ENCODE measurements at places on chromosomes 2 and 18. TPM values are rescaled to one million over a fixed set of nuclear protein-coding genes. Genes with fewer than 3 reads are reported as not detected.

Gene ASB18
- not detected for polyA plus RNA-seq

DNA sequence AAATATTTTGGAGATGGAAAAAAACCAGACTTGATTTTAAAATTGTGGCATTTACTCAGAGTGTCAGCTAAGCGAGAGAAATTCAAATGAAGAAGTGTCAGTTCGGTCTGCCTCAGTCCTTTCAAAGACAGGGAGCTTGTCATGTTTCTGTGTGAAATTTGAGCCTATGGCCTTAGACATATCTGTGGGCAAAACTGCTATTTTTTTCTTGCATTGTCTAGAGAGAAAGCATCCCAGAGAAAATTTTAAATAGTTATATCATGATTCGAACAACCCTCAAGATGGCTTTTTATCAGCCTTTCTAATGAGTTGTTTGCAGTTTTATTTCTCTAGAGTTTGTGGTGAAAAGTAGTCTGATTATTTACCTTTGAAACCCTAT, 50.2 kb upstream of the KCNE4 start:
- no peak overlapping the region for H3K27ac ChIP-seq
- H3K27me3 ChIP-seq: no peaks in the 10 kb centered on the region
- no peaks in the 10 kb centered on the region for H3K4me1 ChIP-seq
- H3K4me3 ChIP-seq: no peak overlapping the region

DNA sequence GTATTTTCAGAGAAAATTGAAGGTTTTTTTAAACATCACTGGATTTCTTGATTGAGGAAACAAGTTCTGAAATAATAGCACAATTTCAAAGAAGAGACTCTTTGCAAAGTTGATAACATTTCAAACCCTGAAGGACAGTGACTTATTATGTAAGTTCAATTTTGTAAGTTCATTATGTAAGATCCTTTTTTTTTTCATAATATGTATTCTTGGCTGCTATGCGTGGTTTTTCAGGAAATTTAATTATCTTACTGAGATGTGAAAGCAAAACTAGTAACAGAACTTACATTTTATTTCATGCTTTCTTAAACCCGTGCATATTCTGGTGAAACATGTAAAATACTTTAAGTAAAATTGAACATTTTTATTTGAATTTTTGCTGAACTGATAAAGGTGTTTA, 65.4 kb downstream of the RIF1 start:
- no peaks in the 10 kb centered on the region for H3K4me1 ChIP-seq
- H3K27me3 ChIP-seq: no peaks in the 10 kb centered on the region
- DNase-seq: no peak
- H3K36me3 ChIP-seq: peaks cover 16% of the 10 kb centered on the region
- no peak overlapping the region for H3K4me3 ChIP-seq
- no peak overlapping the region for H3K27ac ChIP-seq

DNA sequence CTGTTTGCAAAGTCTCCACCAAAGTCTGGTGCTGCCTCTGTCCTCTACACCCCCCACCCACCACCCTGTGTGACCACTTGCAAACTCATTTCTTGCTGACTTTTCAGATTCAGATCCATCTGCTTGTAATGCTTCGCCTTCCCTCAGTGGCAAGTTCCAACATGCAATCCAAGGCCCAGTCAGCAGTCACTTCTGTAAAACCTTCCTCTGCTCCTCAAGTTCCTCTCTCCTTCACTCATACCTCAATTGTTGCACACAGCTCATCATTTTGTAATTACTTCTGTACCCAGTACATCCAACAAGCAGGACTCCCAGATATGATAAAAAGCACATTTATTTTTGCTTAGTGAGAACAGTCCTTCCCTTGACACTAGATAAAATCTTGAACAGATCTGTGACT, 6.5 kb upstream of the LOXHD1 start:
- no peaks in the 10 kb centered on the region for H3K27me3 ChIP-seq
- H3K36me3 ChIP-seq: no peaks in the 10 kb centered on the region
- no peak overlapping the region for H3K27ac ChIP-seq
- H3K4me3 ChIP-seq: no peak overlapping the region

- no peaks in the 10 kb centered on the region for H3K27me3 ChIP-seq
- no peaks in the 10 kb centered on the region for H3K4me1 ChIP-seq
- H3K36me3 ChIP-seq: no peaks in the 10 kb centered on the region
- no peak for DNase-seq
- no peak within 1 kb of the TSS for H3K4me3 ChIP-seq
- H3K27ac ChIP-seq: no peak within 1 kb of the TSS
Measured at GRCh38 chr2:134838143-134838620, at the start of gene ACMSD. TSS of gene ACMSD (plus strand) at chr2:134838616. CDS start at chr2:134838683, 67 bp downstream.

GRCh38 chr18:44258086-44258485, 422.6 kb upstream of the SETBP1 start:
- no peak overlapping the region for H3K27ac ChIP-seq
- H3K4me1 ChIP-seq: no peaks in the 10 kb centered on the region
- no peaks in the 10 kb centered on the region for H3K27me3 ChIP-seq
- H3K36me3 ChIP-seq: no peaks in the 10 kb centered on the region

Gene NPPC
- polyA plus RNA-seq: not detected

Measured in CD8-positive, alpha-beta memory T cell (primary cell).